ENCODE measurements at places on chromosomes 2 and 18.

DNA sequence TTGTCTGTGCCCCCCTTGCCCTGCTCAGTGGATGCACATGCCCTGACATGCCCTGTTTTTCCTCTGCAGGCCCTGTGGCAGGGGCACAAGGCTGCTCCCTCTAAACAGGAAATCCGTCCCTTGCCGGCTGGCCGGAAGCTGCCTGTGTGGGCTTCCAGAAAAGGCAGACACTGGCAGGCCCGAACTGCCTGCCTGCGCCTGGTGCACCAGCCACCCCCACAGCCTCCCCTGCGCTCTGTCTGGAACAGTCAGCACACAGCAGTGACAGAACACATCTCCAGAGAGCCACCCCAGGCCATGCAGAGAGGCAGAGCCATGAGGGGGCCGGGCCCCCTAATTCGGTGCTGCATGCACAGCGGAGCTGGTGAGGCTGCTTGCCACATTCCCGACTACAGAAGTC lies 33.5 kb downstream of the LOXHD1 start:
- H3K4me3 ChIP-seq, result no peak overlapping the region
- DNase-seq, result peak; percentile 5
- H3K27ac ChIP-seq, result no peak overlapping the region
- peaks cover 16% of the 10 kb centered on the region for H3K27me3 ChIP-seq

GRCh38 chr2:225288986-225289385 lies 110.5 kb upstream of the NYAP2 start:
- peaks cover 11% of the 10 kb centered on the region for H3K27me3 ChIP-seq
- no peaks in the 10 kb centered on the region for H3K4me1 ChIP-seq
- no peak for DNase-seq
- no peak overlapping the region for H3K27ac ChIP-seq
- no peak overlapping the region for H3K4me3 ChIP-seq
- H3K36me3 ChIP-seq, result no peaks in the 10 kb centered on the region

- H3K36me3 ChIP-seq, result no peaks in the 10 kb centered on the region
- no peaks in the 10 kb centered on the region for H3K4me1 ChIP-seq
- no peak overlapping the region for H3K4me3 ChIP-seq
These were observed 146.3 kb downstream of the CELF4 start for GRCh38 chr18:37419315-37419714.

DNA sequence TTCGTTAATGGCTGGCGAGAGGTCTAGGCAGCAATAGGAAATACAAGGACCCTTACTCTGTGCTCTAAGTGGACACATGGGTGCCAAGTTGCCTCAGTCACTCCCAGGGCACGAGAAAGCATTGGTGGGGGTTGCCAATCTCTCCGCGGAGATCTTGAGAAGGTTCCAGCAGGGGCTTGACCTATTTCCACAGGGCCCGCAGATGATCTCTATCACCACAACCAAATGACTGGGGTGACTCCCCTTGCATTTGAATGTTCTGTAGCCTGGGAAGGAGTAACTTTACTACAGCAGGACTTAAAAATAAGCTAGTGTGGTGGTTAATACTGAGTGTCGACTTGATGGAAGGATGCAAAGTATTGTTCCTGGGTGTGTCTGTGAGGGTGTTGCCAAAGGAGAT lies 8.1 kb downstream of the CDC42EP3 start:
- H3K4me1 ChIP-seq, result peaks cover 46% of the 10 kb centered on the region
- no peak for DNase-seq
- no peaks in the 10 kb centered on the region for H3K27me3 ChIP-seq
- peaks cover 33% of the 10 kb centered on the region for H3K36me3 ChIP-seq
- H3K27ac ChIP-seq, result peak overlapping the region; percentile 70

DNA sequence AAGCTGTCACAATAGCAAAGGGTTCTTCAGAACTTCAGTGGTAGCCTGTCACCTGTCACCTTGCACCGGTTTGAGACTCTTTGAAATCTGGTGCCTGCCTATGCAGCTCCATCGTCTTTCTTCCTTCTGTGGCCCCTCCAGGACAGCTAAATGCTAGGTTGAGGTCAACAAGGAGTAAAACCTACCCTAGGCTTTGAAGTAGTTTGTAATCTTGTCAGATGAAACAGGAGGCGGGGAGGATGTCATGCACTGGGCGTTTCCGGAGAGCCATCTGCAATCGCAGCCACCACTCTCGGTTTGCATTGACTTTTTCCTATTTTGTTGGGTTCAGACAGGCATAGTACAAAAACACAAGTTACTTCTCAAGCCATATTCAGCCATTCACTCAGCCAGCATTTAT lies 116.7 kb downstream of the LPIN1 start:
- peaks cover 19% of the 10 kb centered on the region for H3K4me1 ChIP-seq
- H3K4me3 ChIP-seq, result no peak overlapping the region
- H3K36me3 ChIP-seq, result peaks cover 5% of the 10 kb centered on the region
- H3K27ac ChIP-seq, result peak overlapping the region; percentile 80
- no peak for DNase-seq

DNA sequence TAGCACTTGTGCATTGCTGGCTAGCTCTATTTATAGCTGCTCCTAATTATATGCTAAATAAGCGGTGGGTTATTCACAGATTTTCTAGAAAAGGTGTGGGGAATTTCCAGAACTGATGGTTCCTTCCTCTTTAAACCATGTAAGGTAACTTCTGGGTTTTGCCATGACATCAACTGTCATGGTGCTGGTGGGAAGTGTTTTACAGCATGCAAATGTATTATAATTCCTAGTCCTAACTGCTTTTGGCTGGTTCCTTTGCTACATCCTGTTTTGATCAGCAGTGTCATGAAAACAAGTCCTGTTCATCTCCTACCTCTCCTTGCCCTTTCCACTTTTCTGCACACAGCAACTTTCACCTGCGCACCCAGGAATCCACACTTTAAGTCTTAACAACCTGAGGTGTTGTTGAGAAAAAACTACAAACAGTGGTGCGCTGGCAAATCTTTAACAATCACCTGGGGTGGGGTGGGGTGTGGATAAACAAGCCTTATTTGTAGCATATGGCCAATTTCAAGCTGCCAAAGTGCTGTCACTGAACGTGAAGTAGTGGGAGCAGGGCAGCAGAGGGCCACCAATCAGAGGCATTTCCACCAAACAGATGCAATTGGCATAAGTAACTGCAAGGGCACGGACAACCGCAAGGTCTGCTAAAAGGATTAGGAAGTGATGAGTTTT lies 33.4 kb upstream of the SKOR2 start:
- no peaks in the 10 kb centered on the region for H3K36me3 ChIP-seq
- H3K27me3 ChIP-seq, result peaks cover 80% of the 10 kb centered on the region
- H3K4me3 ChIP-seq, result no peak overlapping the region
- H3K27ac ChIP-seq, result no peak overlapping the region
- no peaks in the 10 kb centered on the region for H3K4me1 ChIP-seq

GRCh38 chr2:201414099-201415023 lies 36.9 kb downstream of the TRAK2 start:
- no peak overlapping the region for H3K27ac ChIP-seq
- no peak for DNase-seq

GRCh38 chr2:61512768-61513398 lies 25.3 kb downstream of the XPO1 start:
- no peaks in the 10 kb centered on the region for H3K27me3 ChIP-seq
- peaks cover 91% of the 10 kb centered on the region for H3K36me3 ChIP-seq
- DNase-seq, result no peak
- no peak overlapping the region for H3K27ac ChIP-seq

DNA sequence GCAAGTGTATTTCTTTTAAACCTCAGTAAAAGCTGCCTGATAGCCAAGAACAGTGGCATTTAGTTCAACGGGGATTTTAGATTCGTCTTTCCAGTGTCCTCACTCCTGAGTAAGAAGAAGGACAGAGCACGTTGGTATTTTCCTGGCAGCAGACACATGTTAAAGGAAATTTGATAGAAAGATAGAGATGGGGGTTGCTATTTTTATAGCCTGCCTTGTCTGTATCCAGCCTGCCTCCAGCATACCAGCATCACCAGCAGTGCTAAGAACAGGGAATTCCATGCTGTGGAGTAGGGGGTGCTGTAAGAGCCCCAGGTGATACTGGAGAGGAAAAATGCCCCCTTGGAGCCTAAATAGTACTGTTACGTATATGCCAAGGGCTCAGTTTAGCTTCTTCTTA lies 1.1 kb upstream of the SMYD1 start:
- no peak overlapping the region for H3K27ac ChIP-seq
- no peaks in the 10 kb centered on the region for H3K27me3 ChIP-seq
- H3K36me3 ChIP-seq, result no peaks in the 10 kb centered on the region
- no peaks in the 10 kb centered on the region for H3K4me1 ChIP-seq

DNA sequence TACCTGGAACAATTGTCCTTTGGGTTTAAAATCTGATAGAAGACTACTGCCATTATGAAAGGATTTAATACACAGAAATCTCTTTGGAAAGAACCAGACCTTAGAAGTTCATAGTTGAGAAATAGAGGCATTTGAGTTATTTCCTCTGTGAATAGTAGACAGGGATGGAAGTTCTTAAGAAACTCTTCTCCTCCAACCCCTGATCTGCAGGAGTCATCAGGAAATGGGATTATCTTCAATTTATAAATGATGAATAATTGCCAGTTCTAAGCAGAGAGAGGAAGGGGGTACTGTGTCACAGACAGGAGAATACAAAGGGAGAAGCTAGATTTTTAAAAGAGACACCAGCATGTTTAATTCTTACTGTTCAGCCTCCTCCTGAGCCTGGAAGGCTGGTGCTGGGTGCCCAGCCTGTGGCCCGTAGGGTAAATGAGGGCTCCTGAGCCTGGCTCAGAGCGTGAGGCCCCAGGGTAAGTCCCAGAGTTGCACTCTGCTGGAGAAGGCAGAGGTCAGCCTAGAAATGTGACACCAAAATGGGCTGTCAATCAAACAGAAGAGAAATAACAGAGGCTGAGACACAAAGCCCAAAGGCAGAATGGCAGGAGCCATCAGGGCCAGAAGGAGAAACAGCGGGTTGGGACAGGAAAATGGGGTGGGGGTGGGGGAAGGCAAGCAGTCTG lies 58.2 kb upstream of the PKDCC start:
- no peaks in the 10 kb centered on the region for H3K36me3 ChIP-seq
- peak; percentile 38 for DNase-seq
- H3K4me3 ChIP-seq, result no peak overlapping the region
- no peaks in the 10 kb centered on the region for H3K27me3 ChIP-seq

- peaks cover 29% of the 10 kb centered on the region for H3K4me1 ChIP-seq
- no peak overlapping the region for H3K4me3 ChIP-seq
- peaks cover 25% of the 10 kb centered on the region for H3K36me3 ChIP-seq
- no peak for DNase-seq
These were observed 3.0 kb upstream of the RPL37A start for GRCh38 chr2:216495656-216496055.

- peak; percentile 85 for DNase-seq
- H3K4me1 ChIP-seq, result peaks cover 11% of the 10 kb centered on the region
- no peaks in the 10 kb centered on the region for H3K27me3 ChIP-seq
- H3K27ac ChIP-seq, result no peak overlapping the region
These were observed 79.3 kb downstream of the NRXN1 start for GRCh38 chr2:50952596-50952995.

DNA sequence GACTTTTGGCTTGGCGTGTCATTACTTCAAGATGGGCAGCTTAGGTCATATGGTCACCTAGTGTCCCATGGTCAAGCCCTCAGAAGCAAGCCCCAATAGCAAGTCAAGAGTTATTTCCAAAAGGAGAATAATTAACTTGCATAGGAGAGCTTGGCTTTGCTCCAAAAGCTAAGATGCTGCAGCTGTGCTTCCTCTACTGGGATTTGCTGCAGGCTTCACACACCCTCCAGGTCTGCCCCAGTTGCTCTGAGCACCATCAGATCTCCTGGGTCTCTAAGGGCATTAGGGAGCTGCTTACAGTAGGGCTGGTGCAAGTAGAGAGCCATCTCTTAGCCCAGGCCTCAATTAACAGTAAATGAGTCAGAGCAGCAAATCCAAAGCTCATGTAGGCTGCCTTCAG lies 46.6 kb downstream of the THUMPD2 start:
- no peak overlapping the region for H3K4me3 ChIP-seq
- no peak for DNase-seq
- H3K27me3 ChIP-seq, result no peaks in the 10 kb centered on the region
- H3K4me1 ChIP-seq, result peaks cover 15% of the 10 kb centered on the region

GRCh38 chr2:70827388-70827787 lies 7.0 kb upstream of the CLEC4F start:
- no peaks in the 10 kb centered on the region for H3K36me3 ChIP-seq
- H3K27ac ChIP-seq, result no peak overlapping the region
- no peaks in the 10 kb centered on the region for H3K4me1 ChIP-seq
- no peak overlapping the region for H3K4me3 ChIP-seq
- no peak for DNase-seq

DNA sequence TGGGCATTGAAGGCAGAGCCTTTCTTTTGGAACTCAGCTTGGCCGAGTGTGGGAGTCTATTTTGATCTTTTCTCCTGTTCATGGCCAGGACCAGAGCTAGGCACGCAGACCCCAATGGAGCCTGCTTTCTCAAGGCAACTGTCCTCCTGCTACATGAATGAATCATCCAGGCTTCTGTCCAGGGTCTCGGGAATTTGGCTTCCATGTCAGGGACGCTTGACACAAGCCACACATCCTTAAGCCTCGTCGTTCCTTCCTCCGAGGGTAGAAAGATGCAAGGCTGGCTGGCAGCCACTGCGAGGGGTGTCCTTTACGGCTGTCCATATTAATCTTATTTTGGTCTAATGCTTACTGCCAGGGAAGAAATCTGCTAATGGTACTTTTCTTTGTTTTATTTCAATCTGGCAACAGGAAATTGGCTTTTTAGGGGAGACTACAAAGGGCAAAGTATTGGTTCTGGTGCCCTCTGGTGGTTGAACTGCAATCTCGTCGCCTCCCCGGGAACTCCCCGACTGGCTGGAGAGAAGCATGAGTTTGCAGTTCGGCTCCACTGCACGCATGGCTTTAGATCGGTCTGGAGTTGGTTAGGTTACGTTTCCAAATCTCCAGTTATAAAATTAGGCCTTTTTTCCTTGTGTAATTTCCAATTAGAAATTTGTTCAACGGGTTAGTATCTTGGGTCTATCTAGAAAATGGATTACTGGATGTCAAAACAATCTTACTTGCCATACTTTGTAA lies 135.2 kb downstream of the ALPK2 start:
- DNase-seq, result peak; percentile 80
- H3K27ac ChIP-seq, result no peak overlapping the region
- H3K27me3 ChIP-seq, result peaks cover 29% of the 10 kb centered on the region
- no peak overlapping the region for H3K4me3 ChIP-seq
- H3K36me3 ChIP-seq, result no peaks in the 10 kb centered on the region

- no peak for DNase-seq
- no peak overlapping the region for H3K27ac ChIP-seq
- no peaks in the 10 kb centered on the region for H3K36me3 ChIP-seq
- H3K27me3 ChIP-seq, result no peaks in the 10 kb centered on the region
These were observed 117.9 kb downstream of the NRP2 start for GRCh38 chr2:205800224-205800623.

GRCh38 chr18:39871961-39872360 lies 2083.1 kb upstream of the PIK3C3 start:
- H3K4me3 ChIP-seq, result no peak overlapping the region
- H3K36me3 ChIP-seq, result no peaks in the 10 kb centered on the region
- H3K27ac ChIP-seq, result no peak overlapping the region
- no peak for DNase-seq
- H3K27me3 ChIP-seq, result no peaks in the 10 kb centered on the region

Data from MCF 10A (cell line).